Right atrium auricular region (tissue), 2 donors: ENCODE measurements at places on chromosomes 2 and 18. TPM values are rescaled to one million over a fixed set of nuclear protein-coding genes. Genes with fewer than 3 reads are reported as not detected.

Gene C2orf76
- total RNA-seq, result 11.1 TPM

Gene AQP12B
- not detected for total RNA-seq

Gene NT5C1B
- total RNA-seq, result not detected

Gene MEIS1
- total RNA-seq, result 16.7 TPM

Gene STARD6
- not detected for total RNA-seq

Gene GKN2
- total RNA-seq, result not detected

Gene HOXD13
- total RNA-seq, result not detected

Gene KIAA2012
- total RNA-seq, result not detected

Gene RUFY4
- not detected for total RNA-seq

Gene CTNNA2
- total RNA-seq, result not detected

Gene GMCL1
- 7.2 TPM for total RNA-seq

Gene ALK
- total RNA-seq, result 0.16 TPM

Gene GALM
- total RNA-seq, result 13.9 TPM

Gene GPR39
- not detected for total RNA-seq

Gene IL1B
- 1.0 TPM for total RNA-seq

Gene ANKRD30BL
- total RNA-seq, result not detected

Gene CLIP4
- total RNA-seq, result 66.5 TPM

Gene ALLC
- not detected for total RNA-seq
